Hypothalamus (tissue), 51 donors: ENCODE measurements at places on chromosomes 1 and 21.

DNA sequence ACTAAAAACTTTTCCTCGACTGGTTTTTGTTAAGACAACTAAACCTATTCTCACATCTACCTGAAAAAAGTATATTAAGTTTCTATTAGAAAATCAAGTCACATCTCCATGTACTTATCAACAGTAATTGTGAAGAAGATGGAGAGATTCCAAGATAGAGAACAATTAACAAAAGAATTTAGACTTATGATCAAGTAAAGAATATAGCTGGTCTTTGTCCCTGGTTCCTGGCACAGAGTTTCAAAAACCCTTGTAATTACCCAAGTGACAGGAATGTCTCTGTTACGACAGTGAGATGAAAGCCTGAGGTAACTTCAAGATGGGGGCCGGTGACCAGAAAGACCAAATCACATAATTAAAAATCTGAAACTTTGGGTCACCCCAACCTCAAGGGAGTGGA lies 91.6 kb downstream of the ASH1L start:
- no peak for DNase-seq

DNA sequence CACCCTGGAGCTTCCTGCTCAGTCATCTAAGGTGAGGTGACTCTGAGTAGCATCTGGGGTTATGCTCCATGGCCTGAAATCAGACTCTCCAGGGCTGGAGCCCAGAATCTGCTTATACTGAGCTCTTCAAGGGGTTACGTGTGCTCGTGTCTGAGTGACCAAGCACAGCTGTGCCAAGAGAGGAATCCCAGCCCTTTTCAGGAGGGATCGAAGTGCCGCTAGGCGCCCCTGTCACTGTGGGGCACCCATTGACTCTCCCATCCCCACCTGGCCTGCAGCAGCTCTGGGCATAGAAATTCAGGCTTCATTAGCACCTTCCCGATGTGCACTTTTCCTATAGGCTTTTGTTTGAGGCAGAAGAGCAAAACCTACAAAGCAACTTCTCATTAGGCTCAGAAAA lies 13.8 kb downstream of the VASH2 start:
- no peak for DNase-seq

DNA sequence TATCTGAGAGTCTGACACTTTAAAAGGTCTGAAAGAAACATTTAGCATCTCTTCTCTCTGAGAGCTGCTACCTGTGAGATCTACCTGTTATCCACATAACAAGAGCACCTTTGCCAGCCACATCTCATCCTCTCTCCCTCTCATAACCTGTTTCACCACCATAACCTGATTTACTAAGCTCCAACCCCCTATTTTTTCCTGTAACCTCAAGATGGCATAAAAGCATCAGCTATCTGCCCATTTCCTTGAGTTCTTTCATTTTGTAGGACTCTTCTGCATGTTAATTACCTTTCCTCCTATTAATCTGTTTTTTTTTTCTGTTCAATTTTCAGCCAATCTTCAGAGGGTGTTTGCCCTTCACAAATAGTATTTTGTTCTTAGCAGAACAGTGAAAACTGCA lies 136.5 kb upstream of the KCNK1 start:
- no peak for DNase-seq

GRCh38 chr1:18908911-18909771 lies 6.8 kb upstream of the ALDH4A1 start:
- no peak for DNase-seq

- DNase-seq, result no peak
Measured at GRCh38 chr21:44529503-44530125, 10.4 kb downstream of the KRTAP10-1 start.

GRCh38 chr1:236024641-236025040 lies 40.2 kb downstream of the NID1 start:
- DNase-seq, result no peak

DNA sequence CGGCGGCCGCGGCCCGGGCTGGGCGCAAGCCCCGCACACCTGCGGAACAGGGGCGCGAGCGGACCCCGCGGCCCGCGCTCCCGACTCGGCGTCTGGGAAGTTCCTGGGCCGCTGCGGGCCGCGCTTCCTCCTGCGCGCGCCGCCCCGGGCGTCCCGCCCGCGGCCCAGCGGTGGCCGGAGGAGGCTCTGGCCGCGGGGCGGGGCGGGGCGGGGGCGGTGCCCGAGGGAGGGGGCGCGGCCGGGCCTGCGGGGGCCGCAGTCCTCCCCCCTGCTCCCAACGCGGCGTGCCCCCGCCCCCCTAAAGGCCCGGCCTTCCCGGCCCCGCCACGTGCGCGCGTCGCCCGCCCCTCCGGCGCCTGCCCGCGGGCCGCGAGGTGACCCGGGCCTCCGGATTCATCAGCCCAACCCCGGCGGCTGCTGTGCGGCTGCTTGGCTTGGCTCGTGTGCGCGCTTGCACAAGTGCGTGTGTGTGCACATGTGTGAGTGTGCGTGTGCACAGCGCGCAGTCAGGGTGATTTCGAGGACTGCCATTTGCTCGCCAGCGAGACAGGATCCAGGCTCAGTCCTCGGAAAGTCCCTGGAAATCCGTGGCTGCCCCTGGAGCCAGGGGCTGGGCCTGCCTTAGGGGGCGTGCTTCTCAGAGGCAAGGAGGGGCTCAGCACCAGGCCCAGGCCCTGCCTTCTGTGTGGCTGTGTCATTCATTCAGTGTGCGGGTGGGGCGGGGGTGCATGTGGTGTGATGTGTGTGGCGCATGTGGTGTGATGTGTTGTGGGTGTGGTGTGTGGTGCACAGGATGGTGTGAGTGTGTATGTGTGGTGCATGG lies at the start of gene C2CD2:
C2CD2 (minus strand) TSS at position 188 of the 823 bp plus-strand sequence. CDS start 370 bp downstream, outside the sequence.
- peak; percentile 67 for DNase-seq

GRCh38 chr1:61581251-61581650 lies 143.7 kb downstream of the TM2D1 start:
- DNase-seq, result no peak

GRCh38 chr1:5975133-5975880 lies 16.9 kb downstream of the NPHP4 start:
- peak; percentile 23 for DNase-seq

- DNase-seq, result no peak
Measured at GRCh38 chr1:98005326-98006010, 84.6 kb upstream of the DPYD start.

DNA sequence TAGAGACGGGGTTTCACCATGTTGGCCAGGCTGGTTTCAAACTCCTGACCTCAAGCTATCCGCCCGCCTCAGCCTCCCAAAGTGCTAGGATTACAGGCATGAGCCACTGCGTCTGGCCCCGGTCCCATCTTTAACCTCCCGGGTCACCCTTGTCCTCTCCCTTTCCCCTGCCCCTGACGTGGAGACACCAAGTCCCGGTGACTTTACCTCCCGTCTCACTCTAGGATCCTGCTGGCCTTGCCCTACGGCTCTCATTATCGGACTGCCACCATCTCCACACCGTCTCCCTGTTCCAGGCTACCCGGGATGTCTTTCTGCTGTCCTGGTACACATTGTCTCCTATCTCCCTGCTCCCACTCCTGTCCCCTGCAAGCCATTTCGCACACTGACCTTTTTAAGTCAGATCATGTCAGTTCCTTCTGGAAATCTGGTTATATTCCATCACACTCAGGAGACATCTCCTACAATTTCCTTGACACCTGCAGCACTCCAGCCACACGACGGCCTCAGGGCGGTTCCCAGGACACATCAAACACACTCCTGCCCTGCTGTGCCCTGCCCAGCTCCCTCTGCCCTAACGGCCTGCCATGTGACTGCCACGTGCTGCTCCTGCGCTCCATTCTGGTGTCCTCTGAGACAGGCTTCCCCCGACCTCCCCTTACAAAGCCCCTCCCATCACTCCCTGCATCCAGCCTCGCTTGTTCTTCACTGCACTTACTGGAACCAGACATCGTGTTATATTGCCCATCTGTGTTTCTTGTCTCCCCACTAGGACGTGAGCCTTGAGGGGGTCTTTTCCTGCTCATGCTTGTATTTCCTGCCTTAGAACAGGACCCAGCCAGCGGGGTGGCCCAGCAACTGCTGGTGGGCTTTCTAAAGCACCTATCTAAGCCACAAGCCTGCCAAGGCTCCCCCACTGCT lies 32.7 kb downstream of the TTC39A start:
- no peak for DNase-seq

GRCh38 chr1:232596666-232597303 lies 33.1 kb downstream of the SIPA1L2 start:
- DNase-seq, result no peak

GRCh38 chr1:30253807-30254440 lies 469.5 kb downstream of the MATN1 start:
- no peak for DNase-seq

GRCh38 chr21:45799765-45800338 lies 156.3 kb downstream of the PCBP3 start:
- no peak for DNase-seq

DNA sequence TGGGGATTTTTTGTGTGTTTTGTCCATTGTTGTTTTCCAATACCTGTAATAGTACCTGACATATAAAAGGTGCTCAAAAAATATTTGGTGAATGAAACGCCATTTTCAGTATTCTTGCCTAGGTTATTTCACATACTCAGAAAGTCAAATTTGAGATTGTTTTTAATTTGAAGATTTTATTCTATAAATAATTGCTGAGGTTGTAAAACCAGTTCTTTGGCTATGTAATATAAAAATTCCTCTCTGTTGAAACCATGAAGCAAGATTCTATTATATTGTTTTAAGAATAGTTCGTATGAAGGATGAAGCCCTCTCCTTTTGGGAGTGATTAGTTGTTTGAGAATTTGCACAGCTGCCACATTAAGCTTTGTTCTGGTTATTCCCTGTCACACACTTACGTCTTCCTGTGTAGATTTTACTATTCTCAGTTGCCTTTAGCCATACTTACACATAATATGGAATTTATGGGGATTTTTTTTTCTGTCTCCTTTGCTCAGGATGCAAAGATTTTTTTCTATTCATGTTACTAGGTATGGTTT lies 60.2 kb upstream of the MPC2 start:
- no peak for DNase-seq

- DNase-seq, result no peak
Measured at GRCh38 chr1:33244809-33245186, 11.5 kb upstream of the ZNF362 start.

DNA sequence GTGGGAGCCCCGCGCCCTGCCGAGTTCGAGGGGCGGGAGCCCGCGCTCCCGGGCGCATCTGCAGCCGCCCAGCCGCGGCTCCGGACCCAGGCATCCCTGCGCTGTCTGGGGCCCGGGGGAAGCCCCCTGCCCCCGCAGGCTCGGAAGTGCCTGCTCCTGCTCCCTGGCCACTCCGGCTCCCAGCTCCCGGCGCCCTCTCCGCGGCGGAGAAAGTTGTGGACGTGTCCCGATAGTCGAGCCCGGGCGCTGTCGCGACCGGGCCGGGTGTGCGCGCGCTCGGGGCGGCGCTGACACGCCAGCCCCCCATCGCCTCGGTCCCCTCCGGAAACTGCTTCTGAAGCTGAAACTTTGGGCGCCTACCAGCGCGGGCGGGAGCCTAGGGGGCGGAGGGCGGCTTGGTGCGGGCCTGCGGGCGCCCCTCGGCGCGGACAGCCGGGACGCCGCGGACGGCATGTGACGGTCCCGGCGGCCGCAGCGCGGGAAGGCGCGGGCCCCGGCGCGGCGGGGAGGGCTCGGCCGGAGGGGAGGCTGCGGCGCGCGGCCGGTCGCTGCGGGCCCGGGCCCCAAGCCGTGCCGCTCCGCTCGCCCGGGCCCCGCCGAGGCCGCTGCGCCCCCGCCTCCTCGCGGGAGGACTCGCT lies 515 bp downstream of the MAN1C1 start:
- DNase-seq, result no peak

GRCh38 chr1:5579966-5580365 lies 412.3 kb downstream of the NPHP4 start:
- no peak for DNase-seq

DNA sequence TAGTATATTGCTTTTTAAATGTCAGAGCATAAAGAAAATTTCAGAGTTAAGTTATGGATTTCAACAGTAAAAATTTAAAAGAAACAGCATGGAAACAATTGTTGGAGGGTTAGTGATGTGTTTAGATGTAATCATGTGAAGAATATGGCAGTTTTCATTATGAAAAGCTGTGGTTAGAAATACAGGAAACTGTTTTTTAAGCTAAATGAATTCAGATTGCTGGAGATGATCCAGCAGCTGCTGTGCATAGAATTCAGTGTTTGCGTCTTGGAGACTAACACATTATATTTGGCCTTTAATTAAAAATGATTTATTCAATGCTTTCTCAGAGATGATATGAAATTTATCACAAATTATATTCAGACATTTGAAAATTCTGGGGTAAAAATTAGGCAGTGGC lies 273.6 kb upstream of the LRRC7 start:
- no peak for DNase-seq

- DNase-seq, result no peak
Measured at GRCh38 chr1:84164161-84164560, 20.1 kb downstream of the PRKACB start.

DNA sequence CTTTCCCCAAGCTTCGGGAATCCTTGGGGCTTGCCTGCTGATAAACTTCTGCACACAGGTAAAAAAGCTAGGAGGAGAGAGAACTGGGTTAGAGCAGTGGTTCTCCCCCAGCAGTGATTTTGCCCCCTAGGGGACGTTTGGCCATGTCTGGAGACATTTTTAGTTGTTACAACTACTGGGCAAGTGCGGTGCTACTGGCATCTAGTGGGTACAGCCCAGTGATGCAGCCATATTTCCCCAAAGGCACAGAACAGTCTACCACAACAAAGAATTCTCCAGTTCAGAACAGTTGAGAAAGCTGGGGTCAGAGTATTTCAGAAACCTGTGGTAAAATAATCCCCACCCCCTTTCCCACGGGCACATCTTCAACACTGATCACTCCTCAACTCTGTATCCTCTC lies 41.3 kb downstream of the LRRC71 start:
- no peak for DNase-seq

DNA sequence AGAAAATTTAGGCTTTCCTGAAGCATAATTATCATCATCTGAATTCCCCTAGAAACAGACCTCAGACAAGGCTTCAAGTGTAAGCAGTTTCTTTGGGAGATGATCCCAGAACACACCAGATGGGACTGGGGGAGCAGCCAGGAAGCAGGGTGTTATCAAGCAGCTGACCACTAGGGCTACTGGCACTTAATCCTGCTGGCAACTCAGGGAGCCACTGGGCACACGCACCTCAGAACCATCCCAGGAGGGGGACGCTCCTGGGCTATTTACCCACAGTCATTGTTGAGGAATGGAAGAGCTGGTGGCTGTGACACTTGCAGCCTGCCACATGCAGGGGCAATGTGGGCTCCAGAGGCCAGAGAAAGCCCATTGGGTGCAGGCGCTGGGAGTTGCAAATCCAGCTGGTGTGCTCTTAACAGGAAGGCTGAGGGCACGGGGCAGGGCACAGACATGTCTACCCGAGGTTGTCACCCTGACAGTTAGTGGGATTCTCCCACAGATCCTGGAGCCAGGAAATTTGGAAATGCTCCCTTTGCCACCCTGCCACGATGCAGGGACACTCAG lies 15.1 kb upstream of the IL22RA1 start:
- DNase-seq, result no peak
